ENCODE measurements at places on chromosomes 2 and 18.

GRCh38 chr2:58921676-58922075 is 680.6 kb upstream of the FANCL start:
- no peak for DNase-seq

DNA sequence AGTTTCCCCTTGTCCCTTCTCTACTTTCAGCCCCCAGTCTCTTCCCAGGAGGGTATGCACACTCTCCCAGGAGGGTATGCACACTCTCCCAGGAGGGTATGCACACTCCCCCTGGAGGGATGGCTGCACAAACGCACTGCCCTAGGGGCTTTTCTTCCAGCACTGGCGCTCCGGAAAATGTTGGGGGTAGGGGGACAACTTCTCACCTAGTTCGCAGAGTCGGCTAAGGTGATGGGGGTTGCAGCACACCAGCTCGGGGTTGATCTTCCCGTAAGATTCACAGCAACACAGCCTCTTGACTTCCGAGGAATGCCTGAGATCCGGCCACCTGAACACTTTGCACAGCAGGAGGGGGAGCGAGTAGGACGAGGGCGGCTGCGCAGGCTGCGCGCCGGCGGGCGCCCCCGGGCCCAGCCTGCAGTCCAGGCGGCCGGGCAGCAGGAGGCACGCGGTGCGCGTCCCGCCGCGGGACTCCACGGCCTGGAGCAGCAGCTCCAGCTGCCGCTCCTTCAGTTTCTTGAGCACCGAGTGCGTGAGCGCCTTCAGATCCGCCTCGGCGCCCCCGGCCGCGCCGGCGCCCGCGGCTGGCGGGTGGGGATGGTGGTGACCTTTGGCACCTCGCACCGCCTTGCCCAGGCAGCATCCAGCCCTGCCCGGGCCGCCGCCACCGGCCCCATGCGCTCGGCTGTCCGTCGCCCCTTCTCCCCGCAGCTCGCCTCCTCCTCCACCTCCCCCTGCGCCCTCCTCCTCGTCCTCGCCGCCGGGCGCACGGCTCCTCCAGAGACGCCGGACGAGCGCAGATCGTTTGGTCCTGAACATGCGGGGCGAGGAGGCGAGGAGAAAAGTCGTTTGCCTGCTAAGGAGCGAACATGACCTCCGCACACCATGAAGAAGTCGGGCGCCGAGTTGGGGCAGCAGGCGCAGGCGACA is 894 bp downstream of the SMAD7 start:
- peak; percentile 62 for DNase-seq

DNA sequence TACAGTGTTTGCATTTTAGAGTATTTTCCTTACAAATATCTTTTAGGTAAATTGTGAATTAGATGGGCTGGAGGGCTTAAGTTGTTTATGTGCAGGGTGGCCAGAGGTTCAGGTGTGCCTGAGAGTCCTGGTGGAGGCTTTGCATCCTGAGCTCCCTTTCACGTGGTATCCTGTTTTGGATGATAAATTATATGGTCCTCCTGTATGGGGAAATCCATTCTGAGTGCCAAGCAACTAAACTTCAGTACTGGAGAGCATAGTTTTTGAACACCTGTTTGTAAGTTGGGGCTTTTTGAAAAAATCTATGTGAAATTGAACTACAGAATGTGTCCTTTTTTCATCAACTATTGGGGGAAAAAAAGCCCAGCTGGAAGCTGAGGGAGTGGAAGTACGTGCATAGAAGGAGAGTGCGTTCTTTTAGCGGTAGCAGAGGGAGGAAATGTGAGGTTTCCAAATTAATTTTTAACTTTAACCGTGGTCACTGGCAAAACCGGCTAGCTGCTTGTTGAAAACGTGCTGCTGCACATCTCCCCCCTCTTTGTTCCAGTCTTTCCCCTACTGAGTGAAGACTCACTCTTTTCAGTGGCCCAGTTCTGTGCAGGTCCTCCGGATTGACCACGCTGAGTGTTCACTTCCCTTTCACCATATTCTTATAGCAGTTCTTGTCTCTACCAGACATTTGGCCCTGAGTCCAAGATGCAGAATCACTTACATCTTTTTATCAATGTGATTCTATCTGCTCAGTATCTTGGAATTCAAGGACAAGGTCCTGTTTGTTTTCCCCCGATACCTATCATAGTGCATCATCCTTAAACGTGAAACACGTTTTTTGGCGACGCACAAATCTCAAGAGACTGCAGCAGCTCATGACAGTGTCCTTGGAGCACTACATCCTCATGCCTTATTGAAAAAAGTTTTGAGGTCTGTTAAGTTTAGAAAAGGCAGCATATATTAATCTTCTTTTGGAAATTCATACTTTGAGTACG is 15.3 kb downstream of the CNOT11 start:
- DNase-seq: no peak

GRCh38 chr2:95275601-95276243 is 1.5 kb downstream of the PROM2 start:
- no peak for DNase-seq

DNA sequence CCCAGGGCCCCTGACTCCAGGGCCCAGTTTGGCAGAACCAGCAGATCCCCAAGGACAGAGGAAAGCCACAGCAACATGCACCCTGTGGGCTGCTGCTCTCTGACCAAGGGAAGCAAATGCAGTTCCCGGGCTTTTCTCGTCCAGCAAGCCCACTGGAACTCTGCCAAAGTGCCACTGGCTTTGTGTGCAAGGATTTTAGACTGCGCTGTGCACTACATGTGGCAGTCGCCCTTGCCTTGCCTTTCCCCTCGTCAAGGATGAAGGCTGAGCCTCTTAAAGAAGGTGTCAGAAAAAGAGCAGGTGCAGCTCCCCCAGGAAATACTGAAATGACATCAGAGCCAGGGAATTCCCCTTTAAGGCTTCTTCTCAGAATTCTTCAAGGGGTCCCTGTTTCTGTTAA is 199.2 kb downstream of the TFCP2L1 start:
- no peak for DNase-seq

DNA sequence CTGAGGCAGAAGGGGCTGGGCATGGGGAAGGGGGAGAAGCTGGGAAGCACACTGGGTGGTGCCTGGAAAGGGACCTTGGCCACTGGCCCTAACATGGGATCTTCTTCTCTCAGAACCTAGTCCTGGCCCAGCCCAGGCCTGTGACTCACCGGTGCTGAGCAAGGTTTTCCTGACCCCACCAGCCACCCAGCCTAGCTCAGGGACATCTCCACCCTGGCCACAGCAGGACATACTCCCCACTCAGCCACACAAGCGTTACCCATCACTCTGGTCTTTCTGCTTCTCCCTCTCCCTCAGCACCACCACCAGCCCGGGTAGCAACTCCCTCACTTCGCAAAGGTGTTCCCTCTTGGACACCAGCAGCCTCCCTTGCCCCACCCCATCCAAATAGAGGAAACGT is 22.8 kb downstream of the TNS1 start:
- DNase-seq: no peak

- DNase-seq: no peak
These were observed 151.9 kb upstream of the RND3 start for GRCh38 chr2:150639383-150639782.

DNA sequence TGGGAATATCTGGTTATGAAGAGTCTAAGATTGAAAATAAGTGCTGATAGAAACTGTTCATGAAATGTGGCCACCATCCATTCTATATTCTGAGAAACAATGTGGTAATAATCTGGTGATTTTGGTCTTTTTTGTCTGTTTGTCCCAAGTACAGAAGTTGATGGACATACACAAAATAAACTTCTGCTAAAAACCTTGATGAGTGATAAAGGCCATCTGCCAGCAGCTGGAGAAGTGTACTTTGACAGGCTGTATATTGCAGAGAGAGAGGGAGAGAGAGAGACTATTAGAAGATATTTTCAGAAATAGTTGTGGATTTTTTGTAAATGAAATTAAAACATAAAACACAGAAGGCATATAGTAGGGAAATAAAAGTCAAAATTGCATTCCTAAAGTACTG is 96.9 kb upstream of the NABP1 start:
- no peak for DNase-seq

DNA sequence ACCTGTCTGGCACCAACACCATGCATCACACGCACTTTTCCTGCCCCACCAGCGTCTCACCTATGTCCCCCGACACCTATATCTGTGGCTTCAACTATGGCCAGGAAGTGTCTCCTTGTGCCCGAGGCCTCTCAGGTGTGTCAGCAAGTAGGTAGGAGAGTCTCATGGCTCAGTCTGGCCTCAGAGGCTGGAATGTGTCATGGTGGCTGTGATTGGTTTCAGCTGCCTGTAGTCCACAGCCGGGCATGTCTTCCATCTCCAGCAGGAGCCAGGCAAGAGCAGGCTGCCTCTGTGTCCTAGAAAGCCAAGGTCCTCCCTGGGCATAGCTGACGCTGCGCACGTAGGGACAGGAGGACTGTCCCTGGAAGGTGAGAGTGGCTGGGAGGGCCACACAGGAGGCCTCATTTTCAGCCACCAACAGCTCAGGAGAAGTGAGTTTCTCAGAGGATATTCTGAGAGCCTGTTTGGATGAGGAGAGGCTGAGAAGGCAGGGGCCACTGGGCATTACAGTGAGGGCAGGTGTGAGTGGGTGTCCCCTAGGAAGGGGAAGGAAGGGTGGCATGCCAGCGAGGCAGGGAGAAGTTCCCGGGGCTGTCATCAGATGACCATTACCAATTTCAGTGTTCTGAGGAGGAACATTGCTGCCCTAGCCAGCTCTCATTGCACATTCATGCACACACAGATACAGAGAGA is 47.2 kb downstream of the SDC1 start:
- DNase-seq: no peak

GRCh38 chr2:170214309-170214948 is 36.5 kb downstream of the MYO3B start:
- no peak for DNase-seq

DNA sequence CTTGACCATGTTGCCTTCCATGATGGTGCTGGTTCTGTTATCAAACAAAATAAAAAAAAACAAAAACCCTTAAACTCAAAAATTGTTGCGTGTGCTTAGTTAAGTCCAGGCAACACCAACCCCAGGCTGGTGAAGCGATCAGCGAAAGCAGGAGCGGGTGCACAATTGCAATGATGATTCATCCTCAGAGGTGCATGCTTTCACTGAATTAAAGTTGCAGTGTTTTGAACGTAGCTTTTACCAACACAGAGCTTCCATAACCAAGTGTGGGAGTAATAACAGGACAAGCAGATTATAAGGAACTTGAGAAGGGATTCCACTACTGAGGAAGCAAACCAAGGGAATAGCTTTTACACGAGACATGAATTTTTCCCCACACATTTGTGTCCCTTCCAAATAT is 39.7 kb upstream of the RAPH1 start:
- no peak for DNase-seq

GRCh38 chr2:28665041-28665704 is 86.5 kb upstream of the PPP1CB start:
- DNase-seq: peak; percentile 85

GRCh38 chr2:105793196-105793975 is 48.7 kb downstream of the NCK2 start:
- no peak for DNase-seq

DNA sequence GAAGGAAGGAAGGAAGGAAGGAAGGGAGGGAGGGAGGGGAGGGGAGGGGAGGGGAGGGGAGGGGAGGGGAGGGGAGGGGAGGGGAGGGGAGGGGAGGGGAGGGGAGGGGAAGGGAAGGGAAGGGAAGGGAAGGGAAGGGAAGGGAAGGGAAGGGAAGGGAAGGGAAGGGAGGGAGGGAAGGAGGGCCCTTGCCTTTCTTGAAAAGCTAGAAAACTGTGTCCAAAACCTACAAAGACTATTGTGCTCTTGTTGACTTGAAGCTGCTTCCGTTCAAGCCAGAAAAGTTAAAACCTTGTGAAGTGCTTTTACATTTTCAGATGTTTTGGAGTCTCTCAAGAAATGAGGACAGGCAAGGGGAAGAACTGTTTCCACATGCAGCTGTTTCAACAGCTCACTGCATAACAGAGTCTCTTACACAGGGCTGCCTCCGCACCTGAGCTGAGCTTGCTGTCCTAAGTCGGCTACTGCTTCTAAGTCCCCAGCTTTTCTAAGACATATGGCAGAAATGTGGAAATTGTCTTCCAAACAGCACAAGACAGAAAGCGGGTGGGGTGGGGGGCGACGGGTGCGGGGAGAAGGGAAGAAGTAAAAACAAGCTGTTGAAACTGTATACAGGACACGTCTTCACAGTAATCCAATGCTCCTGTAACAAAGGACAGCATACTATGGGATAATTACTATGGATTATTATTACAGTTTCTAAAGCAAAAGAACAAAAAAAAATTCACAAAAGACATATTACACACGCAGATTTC is 46.1 kb downstream of the BCL11A start:
- DNase-seq: no peak

GRCh38 chr18:5237083-5237722 is 40.1 kb upstream of the AKAIN1 start:
- peak; percentile 28 for DNase-seq

- no peak for DNase-seq
These were observed 120.0 kb downstream of the DNAH6 start for GRCh38 chr2:84636080-84636971.

GRCh38 chr18:59848002-59848401 is 51.8 kb upstream of the PMAIP1 start:
- no peak for DNase-seq

GRCh38 chr2:100824842-100825241 is 4.9 kb downstream of the NPAS2 start:
- no peak for DNase-seq

DNA sequence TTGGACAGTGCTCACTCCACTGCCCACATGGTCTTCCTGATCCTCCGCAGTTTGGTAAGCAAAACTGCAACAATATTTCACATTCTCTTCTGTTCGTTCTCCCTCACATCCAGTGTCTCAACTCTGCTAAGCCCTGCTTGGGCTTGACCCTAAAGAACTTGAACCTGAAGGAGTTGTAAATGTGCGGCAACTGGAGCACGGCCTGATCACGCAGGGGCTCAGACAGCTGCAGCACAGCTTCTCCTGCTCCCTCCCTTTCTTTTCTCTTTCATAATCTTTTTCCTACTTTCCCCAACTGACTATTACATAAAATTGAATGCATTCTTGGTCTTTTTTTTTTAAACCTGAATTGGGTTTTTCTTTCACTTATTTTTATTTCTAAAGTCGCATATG is 10.2 kb downstream of the CYRIA start:
- no peak for DNase-seq

DNA sequence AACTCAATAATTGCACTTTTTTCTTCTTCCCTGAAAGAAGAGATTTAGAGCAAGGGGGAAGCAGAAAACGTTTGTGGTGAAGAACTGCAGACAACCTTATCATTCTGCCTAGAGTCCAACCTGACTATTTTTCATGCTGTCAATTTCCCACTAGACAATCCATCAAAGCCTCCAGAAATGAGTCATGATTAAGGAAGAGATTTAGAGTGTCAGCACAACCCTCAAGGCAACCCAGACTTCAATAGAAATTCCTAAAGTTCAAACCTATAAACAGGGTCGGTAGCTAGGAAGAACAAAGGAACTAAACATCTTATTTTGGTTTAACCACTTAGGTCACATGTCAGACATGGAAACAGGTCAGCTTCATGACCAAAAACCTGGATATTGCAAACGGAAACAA is 86.9 kb downstream of the SLC25A12 start:
- DNase-seq: peak; percentile 24

DNA sequence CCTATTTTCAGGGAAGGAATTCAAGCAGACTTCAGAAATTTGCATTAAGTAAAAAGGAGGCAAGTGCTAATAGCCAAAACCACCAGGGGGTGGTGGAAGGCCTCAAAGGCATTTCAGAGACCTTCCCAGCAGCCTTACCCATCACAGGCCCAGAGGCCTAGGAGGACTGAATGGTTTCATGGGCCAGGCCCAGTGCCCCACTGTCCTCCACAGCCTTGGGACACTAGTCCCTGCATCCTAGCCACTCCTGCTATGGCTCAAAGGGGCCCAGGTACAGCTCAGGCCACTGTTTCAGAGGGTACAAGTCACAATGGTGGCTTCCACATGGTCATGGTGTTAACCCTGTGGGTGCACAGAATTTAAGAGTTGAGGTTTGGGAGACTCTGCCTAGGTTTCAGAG is 58.6 kb upstream of the CHAC2 start:
- DNase-seq: no peak

GRCh38 chr18:26455639-26456038 is 92.7 kb downstream of the KCTD1 start:
- DNase-seq: no peak
